ENCODE measurements at places on chromosomes 3 and 15.

GRCh38 chr3:126208182-126208581 is 27.8 kb upstream of the ALDH1L1 start:
- no peak for DNase-seq

DNA sequence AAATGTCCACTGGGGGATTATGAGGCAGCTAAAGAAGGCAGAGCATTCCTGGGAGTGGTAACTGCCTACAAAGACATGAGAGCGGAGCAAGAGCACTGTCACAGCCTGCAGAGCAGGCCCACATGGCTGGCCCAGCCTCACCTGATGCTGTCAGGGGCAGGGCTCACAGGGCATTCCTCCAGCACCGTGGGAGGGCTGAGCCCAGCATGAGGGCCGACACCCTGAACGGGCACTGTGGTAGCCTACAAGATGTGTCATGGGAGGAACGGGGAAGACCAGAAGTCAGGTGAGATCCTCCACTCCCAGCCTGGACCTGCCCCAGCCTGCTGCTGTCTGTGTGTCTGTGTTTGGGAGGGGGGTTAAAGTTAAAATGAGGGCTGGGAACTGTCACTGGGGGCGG is 30.1 kb downstream of the CCDC12 start:
- no peak for DNase-seq

DNA sequence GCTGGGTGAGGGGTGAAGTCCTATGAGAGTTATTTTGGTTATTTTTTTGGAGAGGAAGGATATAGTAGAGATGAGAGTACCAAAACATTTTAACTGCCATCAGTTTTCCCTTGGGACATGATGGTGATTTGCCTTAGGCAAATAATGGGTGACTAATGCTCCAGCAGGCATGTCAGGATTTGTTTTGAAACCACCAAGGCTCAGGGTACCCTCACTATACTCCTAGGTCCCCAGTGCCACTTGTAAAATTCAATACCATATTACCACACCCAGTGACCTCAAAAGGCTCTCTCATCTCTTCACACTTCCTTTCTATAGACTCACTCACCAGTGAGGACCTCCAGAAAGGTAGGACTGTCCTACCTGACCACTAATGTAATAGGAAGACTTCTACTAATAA is 83.6 kb downstream of the WDR72 start:
- no peak for DNase-seq

DNA sequence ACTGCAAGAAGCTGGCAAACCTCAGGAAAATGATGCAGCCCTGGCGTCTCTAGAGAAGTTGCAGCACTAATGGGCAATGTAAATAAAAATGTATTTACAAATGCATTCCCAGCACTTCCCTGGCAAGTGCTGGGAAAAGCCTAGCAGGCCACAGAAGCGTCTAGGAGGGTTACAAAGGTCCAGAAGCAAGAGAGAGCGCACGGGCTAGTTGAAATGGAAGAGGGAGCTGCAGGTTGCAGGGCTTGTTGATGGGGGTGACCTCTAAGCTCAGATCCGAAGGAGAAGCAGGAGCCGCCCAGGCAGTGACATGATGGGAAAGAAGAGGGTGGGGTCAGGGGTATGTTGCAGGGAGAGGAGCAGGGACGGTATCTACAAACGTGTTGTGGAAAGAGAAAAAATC is 2.7 kb upstream of the KNL1 start:
- peak; percentile 53 for DNase-seq

GRCh38 chr3:160986069-160986468 is 119.1 kb downstream of the B3GALNT1 start:
- no peak for DNase-seq

GRCh38 chr3:173660645-173661299 is 263.2 kb downstream of the NLGN1 start:
- no peak for DNase-seq

GRCh38 chr3:37793889-37794591 is 67.6 kb upstream of the CTDSPL start:
- no peak for DNase-seq

DNA sequence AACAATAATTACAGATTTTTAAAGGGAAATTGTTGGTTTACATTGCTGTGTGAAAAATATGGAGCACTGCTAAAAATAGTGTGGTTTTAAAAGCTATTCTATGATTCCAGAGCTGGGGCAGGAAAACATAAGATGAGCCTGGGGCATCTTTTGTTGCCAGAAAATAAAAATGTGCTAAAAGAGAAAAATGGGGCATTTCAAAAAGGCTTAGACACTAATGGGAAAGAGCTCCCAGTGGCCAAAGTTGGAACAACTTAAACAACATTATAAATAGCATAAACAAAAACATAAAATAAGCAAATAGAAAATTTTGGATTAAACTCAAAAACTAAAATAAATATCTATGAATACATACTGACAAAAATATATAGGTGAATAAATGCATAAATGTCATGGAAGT is 478.9 kb downstream of the NLGN1 start:
- DNase-seq = no peak

DNA sequence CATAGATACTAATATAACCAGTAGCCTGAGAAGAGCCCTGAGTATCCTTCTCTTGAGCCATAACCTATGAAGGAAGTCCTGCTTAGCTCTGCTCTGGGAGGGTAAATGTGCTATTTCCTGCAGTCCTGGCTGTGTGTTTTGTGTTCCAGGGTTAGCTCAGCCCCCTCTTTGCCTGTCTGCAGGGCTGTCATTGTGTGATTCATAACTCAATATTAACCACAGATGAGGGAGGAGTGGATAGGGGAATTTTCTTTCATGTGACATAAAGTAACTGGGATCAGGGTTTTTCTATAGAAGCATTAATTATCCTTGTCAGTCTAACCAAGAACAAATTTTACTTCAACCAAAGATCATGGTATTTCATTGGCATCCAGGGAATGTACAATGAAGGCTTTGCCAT is 183.3 kb upstream of the ZBTB20 start:
- DNase-seq = no peak

DNA sequence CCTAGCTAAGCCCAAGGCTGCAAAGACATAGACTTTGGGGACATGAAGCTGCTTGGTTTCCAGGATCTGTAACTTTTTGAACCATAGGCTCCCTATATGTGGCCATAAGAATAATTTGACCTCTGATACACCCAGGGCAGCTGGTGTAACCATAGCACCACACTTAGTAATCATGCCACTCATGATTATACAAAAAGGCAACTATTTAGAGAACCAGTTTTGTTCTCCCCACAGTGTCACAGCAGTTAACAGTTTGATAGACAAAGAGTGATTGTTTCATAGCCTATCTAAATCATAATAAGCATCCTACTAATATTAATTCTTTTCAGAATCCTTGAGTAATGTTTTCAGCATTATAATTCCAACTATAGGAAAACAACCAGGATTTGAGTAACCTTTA is 334.9 kb downstream of the NEK10 start:
- no peak for DNase-seq

DNA sequence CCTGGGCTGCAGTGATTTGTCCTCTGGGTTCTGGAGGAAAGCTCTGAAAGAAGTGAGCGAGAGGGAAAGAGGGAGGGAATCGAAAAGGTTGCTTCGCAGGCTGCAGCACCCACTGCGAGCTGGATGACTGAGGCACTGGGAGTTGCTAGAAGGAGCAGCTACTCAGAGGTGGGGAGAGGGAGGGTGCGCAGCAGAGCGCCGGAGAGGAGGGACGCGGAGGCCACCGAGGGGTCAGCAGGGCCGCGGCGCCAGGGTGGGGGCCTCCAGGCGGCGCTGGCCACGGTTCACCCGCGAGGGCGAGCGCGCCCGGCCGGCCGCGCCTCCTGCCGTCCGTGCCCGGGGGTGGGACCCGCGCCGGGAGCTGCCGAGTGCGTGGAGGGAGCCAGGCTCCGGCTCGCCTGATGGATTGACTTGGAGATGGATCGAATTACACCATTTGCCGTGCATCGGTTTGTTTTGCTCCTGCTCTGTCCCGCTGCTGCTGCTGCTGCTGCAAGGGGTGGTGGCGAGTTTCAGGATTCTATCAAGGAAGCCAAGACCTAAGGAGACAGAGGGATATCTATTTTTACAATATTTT is at the start of gene SEMA6D:
TSS of gene SEMA6D (plus strand) at position 470 of the 577 bp plus-strand sequence. CDS start 42,294 bp downstream, outside the sequence.
- DNase-seq = peak; percentile 79

GRCh38 chr15:79977431-79978054 is 6.5 kb upstream of the BCL2A1 start:
- no peak for DNase-seq

DNA sequence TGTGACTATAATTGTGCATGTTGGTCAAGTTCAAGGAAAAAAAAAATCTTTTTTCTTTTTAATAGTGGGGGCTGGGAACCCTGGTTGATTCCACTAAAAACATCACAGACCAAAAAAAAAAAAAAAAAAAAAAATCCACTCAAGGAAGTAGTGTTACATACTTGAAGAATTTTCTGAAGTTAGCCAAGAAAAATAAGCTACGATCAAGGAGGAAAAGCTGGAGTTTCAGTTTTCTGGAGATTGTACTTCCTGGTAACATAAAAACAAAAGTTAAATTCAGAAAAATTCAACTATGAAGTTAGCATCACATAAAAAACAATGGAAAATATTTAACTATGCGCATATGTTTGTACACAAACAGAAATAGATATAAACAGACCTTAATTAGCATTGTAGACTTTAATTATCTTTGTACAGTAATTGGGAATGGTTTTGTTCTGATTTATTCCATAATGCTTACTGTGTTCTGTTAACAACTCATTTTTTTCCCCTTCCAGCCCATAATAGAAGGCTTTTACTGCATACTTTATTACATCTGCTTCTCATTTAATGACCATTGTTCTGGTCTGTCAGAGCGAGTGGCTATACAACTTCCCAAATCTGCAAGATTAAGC is 194.3 kb downstream of the RORA start:
- DNase-seq = no peak

DNA sequence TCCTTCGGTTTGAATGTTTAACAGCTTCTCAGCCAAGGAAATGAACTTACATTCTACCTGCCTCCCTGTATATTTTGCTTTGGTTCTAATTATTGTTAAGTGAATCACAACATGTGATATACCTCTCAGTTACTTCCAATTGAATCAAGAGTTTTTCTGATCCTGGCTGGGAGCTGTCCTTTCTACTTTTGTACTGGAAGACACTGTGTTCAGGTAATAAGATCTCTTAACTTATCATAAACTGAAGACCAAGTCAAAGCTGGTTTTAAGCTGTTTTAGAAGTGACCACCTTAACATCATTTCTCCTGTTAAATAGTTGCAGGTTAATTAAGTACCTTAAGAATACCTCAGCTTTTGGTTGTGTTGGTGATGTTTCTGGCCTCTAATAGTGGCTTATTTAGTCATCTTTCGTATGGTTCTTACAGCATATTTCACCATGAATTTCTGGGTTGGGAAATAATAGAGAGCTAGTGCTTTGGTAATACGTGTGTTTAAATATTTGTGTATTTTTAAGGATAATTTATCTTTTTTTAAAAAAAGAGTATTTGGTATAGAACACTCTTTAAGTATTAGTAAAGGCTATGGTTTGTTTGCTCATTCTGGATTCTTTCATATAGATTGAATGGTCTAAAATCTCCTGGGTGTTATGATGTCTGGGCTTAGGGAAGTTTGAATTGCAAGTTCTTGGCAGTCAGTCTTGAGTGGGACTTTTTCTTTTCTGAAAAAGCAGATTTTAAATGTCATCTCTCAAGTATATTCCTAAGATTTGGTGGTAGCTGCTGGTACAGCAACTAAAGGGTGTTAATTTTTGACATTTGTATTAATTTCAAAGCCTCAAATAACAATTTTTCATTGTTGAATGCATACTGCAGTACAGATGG is 1.6 kb downstream of the RAB8B start:
- no peak for DNase-seq

- no peak for DNase-seq
Measured at GRCh38 chr15:80174017-80174746, 21.4 kb downstream of the FAH start.

DNA sequence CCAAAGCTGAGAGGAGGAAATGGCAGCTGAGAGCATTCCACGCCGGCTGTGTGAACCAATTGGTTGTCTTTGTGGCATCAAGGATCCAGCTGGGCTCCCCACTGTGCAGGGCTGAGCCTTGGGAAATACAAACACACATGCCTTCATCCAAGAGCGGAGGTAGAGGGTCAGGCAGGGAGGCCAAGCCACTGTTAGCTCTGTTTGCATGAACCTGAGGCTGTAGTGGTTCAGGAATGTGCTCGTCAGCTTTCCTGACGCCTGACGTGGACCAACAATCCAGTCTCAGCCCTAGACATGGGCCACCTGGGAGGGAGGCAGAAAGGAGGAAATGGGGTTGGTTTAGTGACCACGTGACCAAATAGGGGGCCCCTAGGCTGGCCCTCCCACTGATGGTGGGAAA is 276.9 kb downstream of the TLE3 start:
- peak; percentile 41 for DNase-seq

DNA sequence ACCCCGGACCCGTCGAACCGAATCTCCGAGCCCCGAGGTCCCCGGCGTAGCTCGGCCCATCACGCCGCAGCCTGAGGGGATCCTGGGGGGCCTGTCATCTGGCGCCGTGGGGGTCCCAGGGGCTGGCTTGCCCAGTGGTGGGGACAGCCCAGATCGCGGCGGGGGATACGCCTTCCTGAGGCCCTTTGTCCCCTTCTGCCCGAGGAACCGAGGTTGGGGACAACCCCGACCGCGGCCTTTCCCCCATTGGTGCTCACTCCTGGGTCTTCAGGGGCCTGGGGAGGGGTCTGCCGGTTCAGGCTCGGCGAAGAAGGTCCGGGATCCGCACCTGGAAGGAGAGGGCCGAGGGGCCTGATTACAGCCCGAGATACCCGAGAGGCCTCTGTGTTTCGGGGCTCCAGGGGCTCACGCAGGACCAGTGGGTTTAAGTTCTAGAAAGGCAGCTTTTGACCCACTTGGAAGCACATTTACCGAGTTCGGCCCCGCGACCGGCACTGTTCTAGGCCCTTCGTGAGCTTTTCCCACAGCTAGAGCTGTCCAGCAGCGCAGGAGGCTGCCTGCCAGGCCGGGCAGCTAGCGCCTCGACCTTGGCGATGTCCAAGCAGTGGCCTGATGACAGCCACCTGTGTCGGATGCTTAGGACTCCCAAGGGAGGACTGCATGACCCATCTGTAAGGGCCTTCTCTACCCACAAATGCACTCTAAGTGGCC is 504 bp downstream of the ABHD2 start:
- DNase-seq = no peak

GRCh38 chr3:156253150-156253549 is 132.8 kb downstream of the KCNAB1 start:
- no peak for DNase-seq

- no peak for DNase-seq
Measured at GRCh38 chr15:51369451-51369761, 28.0 kb downstream of the GLDN start.

- DNase-seq = no peak
Measured at GRCh38 chr15:101521591-101521990, 32.1 kb upstream of the PCSK6 start.

- no peak for DNase-seq
Measured at GRCh38 chr3:16460273-16460672, 53.2 kb downstream of the RFTN1 start.

- DNase-seq = no peak
Measured at GRCh38 chr15:31131853-31132375, 30.4 kb upstream of the TRPM1 start.

Data from H1 (cell line).